Purkinje cell (primary cell): ENCODE measurements at places on chromosomes 6 and 20. TPM values are rescaled to one million over a fixed set of nuclear protein-coding genes. Genes with fewer than 3 reads are reported as not detected.

ZSCAN23 gene
- 1.2 TPM in 1 of 2 replicates, not detected in the other for polyA plus RNA-seq

FAXC gene
- 33.6 and 36.1 TPM in 2 replicates for polyA plus RNA-seq

MAPK13 gene
- polyA plus RNA-seq: 0.69 and 0.94 TPM in 2 replicates

SYCP2 gene
- polyA plus RNA-seq: 5.9 and 10.1 TPM in 2 replicates

PTPRT gene
- polyA plus RNA-seq: 5.1 and 5.5 TPM in 2 replicates

RSPO3 gene
- polyA plus RNA-seq: 69.2 and 85.3 TPM in 2 replicates
